ENCODE measurements at places on chromosomes 1 and 21. TPM values are rescaled to one million over a fixed set of nuclear protein-coding genes. Genes with fewer than 3 reads are reported as not detected.

DNA sequence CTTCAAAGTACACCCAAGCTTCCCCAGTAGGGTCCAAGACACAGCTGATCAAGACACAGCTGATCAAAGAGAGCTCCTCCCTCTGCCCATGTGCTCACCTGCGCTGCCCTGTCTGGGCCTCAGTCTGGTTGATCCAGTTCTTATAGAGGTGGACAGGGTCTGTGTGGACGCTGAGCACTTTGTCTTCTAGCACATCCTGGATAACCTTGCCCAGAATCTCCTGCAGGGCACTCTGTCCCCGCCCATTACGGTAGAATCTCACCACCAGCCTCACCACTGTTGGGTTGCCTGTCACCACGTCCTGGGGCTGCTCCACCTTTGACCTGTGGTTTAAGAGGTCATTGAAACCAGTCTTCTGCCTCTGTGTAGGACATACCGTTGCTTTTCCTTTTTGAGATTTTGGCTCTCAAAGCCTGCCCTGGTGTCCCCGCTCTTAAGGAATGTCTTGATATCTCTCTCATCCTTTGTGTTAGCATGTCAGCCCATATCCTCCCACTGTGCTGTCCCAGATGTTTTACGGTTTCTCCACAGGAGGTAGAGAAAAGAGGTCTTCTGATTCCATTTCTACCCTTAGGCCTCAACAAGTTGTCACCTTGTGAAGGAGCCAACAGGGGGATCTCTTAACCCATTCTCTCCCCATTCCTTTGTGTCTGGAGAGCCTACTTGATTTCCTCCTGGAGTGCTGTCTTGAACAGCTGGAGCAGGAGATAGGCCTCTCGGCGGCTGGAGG, 33.5 kb downstream of the IQGAP3 start:
- no peak for DNase-seq

GRCh38 chr1:242139442-242139841, 140.5 kb upstream of the MAP1LC3C start:
- no peak for DNase-seq

DNA sequence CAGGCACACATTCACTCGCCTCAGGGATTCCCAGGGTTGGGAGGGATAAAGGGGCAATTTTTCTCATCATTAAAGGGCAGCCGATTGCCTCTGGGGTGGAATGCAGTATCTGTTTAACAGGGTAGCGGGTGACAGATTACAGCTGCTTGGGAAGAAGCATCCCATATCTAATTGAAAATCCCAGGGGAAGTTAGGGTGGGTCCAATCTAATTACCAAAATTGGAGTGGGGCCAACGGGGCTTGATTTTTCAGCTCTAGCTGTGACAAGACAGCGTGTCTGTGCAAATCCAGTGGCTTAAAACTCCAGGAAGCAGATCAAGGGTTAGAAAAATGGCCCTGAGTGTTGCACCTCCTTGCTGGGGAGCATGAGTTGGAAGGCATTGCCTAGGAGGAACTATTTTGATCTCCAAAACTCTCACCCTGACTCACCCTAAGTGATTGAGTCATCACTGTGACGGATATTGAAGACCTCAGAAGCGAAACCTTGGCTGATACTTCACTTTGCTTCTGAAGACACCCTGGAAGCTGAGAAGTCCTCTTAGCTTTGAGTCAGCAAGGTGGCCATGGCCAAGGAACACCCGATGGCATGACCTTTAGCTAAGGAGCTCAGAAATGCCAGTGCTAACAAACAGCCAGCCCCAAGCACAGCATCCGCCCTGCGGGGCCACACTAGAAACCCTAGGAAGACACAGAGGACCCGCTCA, 46.0 kb downstream of the GRHL3 start:
- DNase-seq: no peak

GRCh38 chr1:19798486-19799229, 1.1 kb downstream of the TMCO4 start:
- no peak for DNase-seq

DNA sequence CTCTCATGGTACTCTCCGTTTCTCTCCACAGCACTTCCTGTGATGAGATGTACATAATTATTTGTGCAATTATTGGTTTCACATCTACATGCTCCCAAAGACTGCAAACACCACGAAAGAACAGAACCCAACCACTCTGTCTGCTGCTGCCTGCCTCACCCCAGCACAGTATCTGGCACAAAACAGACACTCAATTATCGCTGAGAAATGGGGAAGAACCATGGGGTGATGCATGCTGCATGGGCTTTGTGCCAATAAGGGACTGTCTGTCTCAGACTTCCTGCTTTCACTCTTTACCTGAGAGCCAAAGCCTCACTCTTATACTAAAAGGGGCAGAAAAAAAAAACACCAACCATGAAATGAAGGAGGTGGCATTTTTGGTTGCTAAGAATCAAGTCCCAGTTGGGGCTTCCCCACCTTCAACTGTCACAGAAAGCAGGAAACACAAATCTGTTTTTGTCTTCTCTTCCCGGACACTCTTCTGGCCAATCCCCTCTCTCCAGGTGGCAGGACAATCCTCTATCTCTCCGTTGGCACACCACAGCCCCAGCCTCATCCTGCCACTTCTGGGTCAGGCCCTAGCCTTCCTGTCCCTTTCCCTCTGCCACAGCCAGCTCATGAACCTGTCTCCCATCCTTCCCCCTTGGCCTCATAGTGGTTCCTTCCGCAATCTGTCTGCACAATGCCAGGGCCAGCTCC, 82.0 kb downstream of the TGFBR3 start:
- no peak for DNase-seq

GRCh38 chr1:44345187-44345775, 9.8 kb downstream of the ERI3 start:
- no peak for DNase-seq

DNA sequence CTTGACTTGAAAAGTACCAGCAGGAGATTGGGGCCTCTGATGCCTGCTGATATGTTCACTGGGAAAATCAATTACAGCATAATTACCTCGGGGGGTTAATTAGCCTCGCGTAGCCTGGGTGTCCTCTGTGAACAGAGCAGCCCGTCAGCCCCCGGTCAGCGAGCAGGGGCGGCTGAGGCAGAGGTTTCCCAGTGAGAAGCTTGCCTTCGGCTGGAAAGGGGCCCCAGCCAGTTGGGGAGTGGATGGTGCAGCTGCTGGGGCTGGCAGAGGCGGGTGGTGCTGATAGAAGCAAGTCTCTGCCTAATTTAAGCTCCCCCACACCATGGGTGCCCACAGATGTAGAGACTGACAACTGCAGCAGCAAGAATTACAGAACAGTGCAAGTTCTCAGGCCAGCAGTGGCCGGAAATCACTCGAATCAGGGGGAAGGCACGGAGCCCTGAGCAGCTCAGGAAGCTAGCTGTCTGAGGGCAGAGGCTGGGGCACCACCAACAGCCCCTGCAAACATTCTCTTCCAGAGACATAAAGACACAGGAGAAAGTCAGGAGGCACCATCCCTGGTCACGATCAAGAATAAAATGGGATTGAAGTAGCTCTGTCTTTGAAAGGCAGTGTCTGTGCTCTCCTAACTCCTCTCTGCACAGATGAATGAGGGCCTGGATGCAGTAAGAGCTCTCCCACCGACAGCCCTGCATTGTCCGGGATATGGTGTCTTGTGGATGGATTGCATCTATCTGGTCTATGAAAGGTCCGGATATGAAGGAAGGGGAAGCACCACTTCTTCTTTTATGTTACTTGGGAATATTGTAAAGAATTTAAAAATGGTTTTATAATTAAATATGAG, 166.5 kb upstream of the CD34 start:
- no peak for DNase-seq

DNA sequence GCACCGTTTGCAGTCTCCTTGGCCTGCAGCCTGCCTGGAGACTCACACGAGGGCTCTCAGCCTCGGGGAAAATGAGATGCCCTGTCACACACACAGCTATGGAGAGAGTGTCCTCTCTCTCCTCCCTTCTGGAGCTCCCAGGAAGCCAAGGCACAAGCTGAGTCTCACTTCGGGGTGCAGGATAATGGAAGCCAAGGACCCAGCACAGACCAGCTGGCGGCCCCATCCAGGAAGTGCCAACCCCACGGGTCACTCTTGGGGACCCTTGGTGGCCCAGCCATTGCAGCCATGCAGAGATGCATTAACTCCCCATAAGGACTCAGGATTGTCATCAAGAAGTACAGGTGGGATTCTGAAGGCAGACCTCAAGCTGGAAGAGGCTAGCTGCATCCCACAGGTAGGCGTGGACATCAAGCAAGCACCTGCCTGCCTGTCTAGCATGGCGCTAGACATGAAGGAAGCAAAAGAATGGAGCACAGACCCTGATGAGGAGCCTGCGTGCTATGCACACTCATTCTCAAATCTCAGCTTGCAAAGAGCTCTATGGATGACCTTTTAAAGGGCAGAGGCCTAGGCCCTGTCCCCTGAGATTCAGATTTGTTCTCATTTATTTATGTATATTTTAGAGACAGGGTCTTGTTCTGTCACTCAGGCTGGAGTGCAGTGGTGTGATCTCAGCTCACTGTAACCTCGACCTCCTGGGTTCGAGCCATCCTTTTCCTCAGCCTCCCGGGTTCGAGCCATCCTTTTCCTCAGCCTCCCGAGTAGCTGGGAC, 49.9 kb downstream of the IRF2BP2 start:
- DNase-seq: no peak

DNA sequence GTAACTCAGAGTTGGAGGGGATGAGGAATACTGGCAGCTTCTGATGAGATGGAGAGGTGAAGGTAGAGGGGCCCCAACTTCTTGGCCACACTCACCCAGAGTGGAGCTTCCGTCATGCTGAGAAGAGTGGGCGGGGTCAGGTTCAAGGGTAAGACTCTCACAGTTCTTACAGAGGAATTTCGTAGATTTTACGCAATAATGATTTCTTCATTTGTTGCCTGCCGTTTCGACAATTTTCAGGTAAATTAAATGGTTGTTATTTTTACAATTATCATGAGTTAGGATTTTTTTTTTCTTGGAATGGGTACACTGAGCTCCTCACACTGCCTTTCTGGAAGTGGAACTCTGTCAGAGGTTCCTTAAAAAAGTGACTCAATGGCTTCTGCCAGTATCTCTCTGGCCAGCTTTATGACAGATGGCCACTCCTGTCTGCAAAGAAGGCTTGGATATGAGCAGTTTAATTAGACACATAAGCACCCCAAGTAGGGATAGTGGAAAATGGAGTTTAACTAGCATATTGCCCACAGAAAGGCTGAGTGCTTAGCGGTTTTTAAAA, 13.8 kb upstream of the NLRP3 start:
- no peak for DNase-seq

DNA sequence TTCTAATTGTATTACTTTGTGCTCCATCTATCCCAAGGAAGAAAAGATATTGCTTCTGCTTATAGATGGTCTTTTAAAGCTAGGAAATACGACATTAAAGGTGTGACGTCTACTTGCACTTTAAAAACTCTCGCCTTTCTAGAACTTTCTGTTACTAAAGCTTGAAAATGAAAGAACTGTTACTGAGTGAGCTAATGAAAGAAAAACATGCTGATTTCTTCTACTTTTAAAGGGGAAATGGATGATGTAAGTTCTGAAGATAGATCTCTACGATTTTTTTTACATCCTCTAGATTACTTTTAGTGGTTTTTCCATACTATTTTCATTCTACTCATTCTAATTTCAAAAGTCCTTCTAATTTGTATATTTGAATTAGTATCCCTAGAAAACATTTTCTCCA, 387.5 kb downstream of the USP25 start:
- no peak for DNase-seq

DNA sequence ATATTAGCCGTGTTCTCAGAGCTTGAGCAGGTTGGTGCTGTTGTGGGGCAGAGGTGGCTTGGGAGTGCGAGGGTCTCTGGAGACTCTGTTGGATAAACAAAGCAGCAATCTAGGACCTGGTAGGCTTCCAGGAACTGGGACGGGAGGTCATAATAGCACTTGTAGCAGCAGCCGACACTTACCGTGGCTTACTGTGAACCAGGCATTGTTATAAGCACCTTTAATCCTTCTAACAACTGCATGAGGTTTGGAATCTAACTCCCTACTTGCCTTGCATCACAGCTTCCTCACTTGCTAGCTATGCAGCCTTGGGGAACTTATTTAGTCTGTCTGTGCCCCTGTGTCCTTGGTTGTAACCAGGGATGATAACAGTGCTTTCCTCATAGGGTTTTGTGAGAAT, 94.9 kb downstream of the NAV1 start:
- no peak for DNase-seq

DNA sequence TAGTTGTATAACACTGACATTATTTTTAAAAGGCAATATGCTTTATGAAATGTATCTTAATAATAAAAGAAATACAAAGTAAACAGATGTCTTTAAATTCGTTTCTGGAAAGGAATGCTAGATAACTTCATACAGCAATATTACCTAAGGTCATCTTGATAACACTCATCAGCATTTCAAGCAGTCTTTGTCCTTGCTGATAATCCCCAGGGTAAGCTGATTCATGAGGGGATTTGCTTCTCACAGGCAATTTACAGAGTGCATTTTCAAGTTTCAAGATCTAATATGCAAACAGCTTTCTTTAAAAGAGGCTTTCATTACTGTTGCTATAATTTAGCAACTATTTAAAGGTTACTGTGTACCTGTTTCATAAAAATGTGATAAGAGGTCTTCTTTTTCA, 75.2 kb upstream of the NEK2 start:
- no peak for DNase-seq

GRCh38 chr1:3683197-3683596, 30.9 kb downstream of the TP73 start:
- no peak for DNase-seq

DNA sequence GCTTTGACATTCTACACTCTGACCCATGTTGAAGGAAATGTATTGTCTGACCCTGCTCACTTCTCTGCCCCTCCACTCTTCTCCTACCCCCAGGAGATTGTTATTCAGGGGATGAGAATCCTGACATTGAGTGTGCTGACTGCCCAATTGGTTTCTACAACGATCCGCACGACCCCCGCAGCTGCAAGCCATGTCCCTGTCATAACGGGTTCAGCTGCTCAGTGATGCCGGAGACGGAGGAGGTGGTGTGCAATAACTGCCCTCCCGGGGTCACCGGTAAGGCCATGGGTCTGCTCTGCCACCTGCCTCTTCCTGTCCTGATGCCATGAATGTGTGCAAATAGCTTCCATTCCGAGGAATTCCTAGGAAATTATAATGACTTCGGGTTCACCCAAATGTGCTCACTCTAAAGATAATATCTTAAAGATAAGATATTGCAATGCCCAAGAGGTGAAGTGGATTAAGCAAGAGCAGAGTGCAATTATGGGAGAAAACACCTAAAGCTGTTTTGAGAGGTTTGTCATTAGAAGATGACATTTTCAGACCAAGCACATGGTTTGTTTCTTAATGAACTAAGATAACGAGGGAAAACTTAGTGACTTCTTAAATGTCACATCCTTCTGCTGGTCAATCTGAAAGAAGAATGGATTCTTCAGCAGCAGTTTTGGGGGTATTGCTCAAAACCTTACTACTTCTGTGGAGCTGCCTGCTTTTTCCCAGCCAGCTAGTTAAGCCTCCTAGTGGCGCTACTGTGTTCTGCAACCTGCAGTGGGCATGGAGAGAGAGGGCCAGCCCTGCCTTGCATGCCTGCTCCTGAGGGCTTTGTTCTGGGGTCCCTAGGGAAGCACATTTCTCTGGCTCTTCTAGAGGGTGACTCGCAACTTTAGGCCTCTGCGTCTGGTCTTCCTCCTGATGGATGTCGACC, 41.6 kb downstream of the LAMC2 start:
- no peak for DNase-seq

- DNase-seq: no peak
These were observed 330.2 kb upstream of the FMN2 start for GRCh38 chr1:239761509-239761908.

Gene PRAMEF27
- not detected for total RNA-seq

Measured in type B pancreatic cell (in vitro differentiated cells).